IMR-90 (cell line): ENCODE measurements at places on chromosomes 5 and 9. TPM values are rescaled to one million over a fixed set of nuclear protein-coding genes. Genes with fewer than 3 reads are reported as not detected.

The PCDHGC4 gene
- 1.1 and 1.6 TPM in 2 replicates for total RNA-seq

DNA sequence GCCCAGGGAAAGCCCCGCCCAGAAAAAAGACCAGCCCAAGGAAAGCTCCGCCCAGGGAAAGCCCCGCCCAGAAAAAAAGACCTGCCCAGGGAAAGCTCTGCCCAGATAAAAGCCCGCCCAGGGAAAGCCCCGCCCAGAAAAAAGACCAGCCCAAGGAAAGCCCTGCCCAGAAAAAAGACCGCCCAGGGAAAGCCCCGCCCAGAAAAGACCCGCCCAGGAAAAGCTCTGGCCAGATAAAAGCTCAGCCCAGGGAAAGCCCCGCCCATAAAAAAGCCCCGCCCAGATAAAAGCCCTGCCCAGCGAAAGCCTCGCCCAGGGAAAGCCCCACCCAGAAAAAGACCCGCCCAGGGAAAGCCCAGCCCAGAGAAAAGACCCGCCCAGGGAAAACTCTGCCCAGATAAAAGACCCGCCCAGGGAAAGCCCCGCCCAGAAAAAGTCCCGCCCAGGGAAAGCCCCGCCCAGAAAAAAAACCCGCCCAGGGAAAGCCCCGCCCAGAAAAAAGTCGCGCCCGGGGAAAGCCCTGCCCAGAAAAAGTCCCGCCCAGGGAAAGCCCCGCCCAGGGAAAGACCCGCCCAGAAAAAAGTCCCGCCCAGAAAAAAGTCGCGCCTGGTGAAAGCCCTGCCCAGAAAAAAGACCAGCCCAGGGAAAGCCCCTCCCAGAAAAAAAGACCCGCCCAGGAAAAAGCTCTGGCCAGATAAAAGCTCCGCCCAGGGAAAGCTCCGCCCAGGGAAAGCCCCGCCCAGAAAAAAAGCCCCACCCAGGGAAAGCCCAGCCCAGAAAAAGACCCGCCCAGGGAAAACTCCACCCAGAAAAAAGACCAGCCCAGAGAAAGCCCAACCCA lies 11.9 kb downstream of the GRIN1 start:
- no peak for DNase-seq

DNA sequence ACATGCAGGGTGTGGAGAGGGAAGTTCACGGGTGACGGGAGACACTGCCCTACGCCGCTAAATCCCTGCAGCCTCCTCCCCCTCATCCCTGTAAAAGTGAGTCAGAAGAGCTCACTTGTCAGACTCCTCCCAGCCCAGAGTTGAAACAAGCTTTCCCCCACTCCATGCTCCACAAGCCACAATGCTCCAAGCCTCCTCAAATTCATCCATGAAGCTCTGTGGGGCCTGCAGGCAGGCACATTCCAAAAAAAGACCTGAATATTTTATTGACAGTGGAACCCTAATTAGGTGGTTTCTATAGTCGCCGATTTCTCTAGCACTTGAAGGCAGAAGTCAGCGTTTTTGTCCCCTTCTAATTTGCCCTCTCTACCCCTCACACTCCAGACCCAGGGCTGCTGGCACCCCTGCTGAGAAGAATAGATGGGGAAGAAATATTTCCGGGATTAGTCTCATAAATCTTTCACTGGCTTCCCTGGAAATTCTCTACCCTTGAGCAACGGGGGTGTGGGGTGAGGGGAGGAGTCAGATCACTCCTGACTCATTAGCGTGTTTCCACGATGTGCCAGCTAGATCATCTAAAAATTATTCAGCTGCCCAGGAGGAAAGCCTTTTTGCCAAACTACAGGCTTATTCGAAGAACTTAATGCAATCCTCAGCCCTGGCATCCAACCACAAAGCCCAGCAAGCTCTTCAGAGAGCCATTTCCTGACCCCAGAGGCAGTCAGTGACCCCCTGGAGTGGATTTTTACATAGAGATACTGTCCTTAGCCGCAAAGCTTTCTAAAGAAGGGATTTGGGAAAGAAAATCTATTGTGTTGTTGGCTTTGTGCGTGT lies 97.1 kb downstream of the ENC1 start:
- DNase-seq: peak; percentile 80

The ARAP3 gene
- 1.4 and 2.2 TPM in 2 replicates for total RNA-seq

GRCh38 chr9:110048403-110048975 lies 159.5 kb downstream of the C9orf152 start:
- peak; percentile 79 for DNase-seq

GRCh38 chr5:1723957-1724821 lies 75.4 kb downstream of the MRPL36 start:
- DNase-seq: no peak

GRCh38 chr9:15416880-15417279 lies 5.8 kb upstream of the SNAPC3 start:
- peak; percentile 65 for DNase-seq

- no peak for DNase-seq
Measured at GRCh38 chr5:60992871-60993270, 47.9 kb downstream of the NDUFAF2 start.

DNA sequence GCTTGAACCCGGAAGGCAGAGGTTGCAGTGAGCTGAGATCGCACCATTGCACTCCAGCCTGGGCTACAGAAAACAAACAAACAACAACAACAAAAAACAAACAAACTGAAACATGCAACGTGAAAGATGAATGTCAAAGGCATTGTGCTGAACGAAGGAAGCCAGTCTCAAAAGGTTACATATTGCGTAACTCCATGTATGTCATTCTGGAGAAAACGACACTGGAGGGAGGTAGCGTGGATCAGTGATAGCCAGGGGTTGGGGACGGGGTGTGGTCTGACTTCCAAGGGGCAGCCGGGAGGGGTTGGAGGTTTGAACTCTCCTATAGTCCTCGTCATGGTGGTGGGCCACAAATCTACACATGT lies 12.1 kb upstream of the WDR5 start:
- DNase-seq: no peak

DNA sequence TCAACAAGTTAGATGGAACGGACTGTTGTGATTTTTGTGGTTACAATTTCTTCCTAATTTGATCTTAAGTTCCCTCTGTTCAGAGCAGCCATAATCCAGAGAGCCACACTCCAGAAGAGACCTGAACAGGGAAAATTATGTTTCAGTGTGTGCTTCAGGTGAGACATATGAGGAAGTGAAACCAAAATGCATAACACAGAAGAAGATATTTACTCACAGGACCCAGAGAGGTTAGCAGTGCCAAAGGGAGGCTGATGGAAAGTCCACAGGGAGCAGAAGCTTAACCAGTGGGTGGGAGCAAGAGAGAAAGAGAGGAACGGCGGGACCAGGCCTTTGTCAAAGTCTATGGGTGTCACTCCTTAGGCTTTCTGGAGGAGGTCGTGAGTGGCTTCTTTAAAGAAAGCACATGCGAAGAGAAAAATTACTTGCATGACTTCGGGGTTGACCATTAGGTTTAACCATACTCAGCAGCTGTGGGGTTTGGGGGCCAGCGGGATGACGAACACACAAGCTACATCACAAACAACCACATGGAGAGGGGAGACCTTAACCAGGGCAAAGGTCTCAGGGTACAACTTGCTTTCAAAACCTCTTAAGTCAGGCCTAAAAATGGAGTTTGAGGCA lies 141.4 kb downstream of the MED10 start:
- no peak for DNase-seq

GRCh38 chr5:148125641-148126040 lies 42.7 kb upstream of the SPINK14 start:
- peak; percentile 8 for DNase-seq

The NRG2 gene
- 0.18 TPM in 1 of 2 replicates, not detected in the other for total RNA-seq

The GCNT4 gene
- total RNA-seq: 1.8 and 2.5 TPM in 2 replicates

- DNase-seq: no peak
Measured at GRCh38 chr9:89465001-89465451, 32.9 kb downstream of the SEMA4D start.

The PSIP1 gene
- total RNA-seq: 27.2 and 30.0 TPM in 2 replicates

DNA sequence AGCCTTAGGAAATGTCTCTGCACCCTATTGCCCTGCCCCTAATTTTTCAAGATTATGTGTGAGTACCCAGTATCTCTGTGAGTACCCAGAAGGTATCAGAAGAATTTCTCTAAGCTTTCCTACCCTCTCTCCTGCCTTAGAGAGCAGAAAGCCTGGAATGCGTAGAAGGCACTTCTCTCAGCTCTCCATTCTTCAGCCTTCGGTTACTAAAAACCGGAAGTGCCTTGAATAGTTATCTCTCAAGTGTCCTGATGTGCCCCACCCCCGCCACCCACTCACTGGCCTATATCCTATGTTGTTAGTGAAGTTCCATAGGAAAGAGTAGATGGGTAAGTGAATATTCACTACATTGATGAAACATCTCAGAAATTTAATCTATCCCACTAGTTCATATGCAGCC lies 210.7 kb upstream of the CDH10 start:
- no peak for DNase-seq

- DNase-seq: no peak
Measured at GRCh38 chr9:100426189-100426529, 784 bp upstream of the MSANTD3 start.

The ARL14EPL gene
- not detected in 2 replicates for total RNA-seq

The CDKN2B-AS1 gene
- total RNA-seq: 1.1 and 1.7 TPM in 2 replicates

- no peak for DNase-seq
Measured at GRCh38 chr5:137791387-137791786, 37.2 kb upstream of the HNRNPA0 start.

The S100Z gene
- total RNA-seq: not detected in 2 replicates

- DNase-seq: no peak
Measured at GRCh38 chr9:93829271-93830011, 125.7 kb downstream of the BARX1 start.

DNA sequence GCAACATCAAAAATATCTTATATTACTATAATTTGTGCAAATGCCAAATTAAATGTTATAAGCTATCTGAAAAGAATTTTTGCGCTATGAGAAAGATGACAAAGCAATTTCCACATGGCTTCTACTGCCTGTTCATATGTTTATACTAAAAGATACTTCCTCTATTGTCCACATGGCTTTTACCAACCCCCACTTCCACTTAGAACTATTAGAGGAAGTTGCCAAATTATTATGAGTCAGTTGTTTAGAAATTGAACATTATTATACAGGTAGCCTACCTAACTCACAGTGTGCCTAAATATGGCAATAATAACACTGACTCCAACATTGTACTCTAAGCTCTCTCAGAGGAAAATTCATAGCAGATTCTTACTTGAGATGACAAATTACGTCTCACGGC lies 37.6 kb upstream of the SLC27A6 start:
- DNase-seq: no peak

DNA sequence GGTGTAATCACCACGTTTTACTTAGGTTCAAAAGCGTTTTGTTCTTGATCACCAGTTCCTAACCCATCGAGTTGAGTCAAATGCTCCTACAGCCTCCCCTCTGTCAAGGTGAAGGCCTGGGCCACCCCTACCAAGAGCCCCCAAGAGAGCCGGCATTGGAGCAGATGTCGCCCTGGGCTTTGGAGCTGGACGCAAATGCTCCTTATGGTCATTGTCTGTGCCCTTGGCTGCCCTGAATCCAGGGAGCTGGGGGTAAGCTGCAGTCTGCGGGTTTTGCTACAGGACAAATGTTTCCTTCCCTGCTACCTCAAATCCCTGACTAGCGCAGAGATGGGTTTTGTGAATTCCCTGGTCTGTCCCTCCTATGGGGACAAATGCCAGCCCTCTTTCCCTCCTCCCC lies 4.9 kb downstream of the RNF183 start:
- no peak for DNase-seq

The P4HA2 gene
- total RNA-seq: 190 and 225 TPM in 2 replicates

DNA sequence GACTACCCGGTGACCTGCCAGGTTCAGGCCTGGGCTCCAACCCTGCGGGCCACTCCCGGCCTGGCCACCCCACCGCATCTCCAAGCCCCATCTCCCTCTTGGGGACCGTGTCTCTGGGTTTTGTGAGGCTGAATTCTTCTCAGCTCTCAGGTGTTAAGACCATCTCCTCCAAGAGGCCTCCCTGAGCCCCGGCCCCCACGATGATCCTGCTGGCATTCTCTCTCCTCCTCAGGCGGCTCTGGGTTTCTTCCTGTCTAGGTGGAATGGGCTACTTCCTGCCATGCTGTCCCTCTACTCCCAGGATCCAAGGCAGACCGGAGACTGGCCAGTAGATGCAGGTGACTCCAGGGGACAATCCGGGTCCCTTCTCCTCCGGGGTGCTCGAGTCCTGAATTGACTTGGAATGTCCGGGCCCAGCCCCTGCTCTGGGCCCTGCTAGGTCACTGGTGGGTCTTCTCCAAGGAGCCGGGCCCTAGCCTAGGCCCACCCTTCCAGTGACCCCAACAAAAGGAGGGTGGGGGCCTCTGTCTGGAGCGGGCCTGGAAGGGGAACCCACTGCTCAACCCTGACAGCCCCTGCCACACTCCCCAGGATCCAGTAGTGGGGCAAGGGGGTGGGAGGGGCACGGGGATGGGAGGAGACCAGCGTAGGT lies 219.8 kb downstream of the C9orf50 start:
- DNase-seq: no peak

DNA sequence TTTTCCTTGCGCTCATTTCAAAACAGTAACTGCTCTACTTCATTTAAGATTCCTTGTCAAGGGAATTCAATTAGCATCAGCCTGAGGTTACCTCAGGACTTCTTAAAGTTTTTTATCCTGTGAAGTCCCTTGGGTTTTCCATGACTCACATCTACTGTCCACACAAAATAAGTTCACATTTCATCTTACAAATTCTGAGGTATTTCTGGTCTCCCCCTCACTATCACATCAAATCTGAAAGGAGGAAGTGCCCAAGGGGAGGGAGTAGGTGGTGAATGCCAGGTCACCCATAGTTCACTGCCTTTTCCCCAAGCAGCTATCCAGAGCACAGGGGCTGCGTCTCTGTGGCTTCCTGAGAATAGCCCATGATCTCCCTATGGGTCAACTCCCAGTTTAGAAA lies 227.1 kb upstream of the NREP start:
- DNase-seq: peak; percentile 92

- no peak for DNase-seq
Measured at GRCh38 chr5:65413822-65414221, 67.9 kb downstream of the ADAMTS6 start.

- peak; percentile 70 for DNase-seq
Measured at GRCh38 chr5:43997647-43998272, 391.5 kb downstream of the FGF10 start.

GRCh38 chr9:131174681-131175239 lies 49.4 kb downstream of the NUP214 start:
- DNase-seq: no peak

GRCh38 chr9:115289757-115290208 lies 171.8 kb upstream of the TNC start:
- peak; percentile 83 for DNase-seq

DNA sequence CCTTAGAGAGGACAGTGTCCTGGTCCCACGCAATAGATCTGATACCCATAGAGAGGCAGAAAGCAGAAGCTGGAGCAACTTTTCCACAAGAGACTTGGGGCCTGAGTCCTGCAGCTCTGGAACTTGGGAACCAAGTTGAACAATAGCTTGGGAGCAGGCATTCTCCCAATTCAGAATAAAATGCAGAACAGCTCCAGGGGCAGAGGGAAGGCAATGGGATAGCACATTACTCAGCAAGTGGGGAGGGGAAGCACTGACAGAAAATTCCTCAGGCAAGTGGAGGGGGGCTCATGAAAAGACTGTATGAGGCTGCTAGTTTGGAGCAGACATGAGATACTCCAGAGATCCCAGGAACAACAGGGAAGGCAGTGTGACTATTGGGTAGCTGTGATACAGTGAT lies 513.6 kb downstream of the HINT1 start:
- DNase-seq: no peak

The GCNT1 gene
- 10.0 and 46.6 TPM in 2 replicates for total RNA-seq

The CDKN2B gene
- 3.6 and 5.6 TPM in 2 replicates for total RNA-seq
